ENCODE measurements at places on chromosomes 3 and 15.

DNA sequence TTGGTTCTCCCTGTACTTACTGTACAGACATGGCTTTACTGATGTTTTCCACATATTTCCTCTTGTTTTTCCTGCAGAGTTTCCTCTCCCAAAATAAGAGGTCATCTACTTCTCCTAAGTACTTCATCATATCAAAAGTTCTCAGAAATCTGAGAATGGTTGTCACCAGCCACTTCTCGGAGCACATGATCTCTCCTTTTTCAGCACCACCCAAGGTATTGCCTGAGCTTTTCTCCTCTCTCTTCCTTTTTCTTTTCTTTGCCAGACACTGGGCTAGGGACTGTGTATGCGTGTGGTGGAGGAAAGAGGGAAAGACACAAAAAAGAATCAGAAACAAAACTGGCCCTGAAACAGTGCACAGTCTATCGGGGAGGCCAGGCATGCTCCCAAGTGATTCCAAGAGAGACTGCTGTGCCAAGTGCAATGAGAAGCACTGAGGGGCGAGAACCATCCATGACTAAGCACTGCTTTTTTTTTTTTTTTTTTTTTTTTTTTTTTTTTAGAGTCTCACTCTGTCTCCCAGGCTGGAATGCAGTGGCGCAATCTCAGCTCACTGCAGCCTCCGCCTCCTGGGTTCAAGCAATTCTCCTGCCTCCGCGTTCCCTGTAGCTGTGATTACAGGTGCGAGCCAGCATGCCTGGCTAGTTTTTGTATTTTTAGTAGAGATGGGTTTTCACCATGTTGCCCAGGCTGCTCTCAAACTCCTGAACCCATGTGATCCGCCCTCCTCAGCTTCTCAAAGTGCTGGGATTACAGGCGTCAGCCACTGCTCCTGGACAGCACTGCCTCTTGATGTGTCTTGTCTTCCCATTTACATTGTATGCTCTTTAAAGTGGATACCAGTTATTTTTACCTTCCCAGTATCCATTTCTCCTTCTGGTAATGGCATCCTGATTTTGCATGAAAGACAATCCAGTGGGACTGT is 194.0 kb upstream of the FEZF2 start:
- DNase-seq: peak; percentile 61

DNA sequence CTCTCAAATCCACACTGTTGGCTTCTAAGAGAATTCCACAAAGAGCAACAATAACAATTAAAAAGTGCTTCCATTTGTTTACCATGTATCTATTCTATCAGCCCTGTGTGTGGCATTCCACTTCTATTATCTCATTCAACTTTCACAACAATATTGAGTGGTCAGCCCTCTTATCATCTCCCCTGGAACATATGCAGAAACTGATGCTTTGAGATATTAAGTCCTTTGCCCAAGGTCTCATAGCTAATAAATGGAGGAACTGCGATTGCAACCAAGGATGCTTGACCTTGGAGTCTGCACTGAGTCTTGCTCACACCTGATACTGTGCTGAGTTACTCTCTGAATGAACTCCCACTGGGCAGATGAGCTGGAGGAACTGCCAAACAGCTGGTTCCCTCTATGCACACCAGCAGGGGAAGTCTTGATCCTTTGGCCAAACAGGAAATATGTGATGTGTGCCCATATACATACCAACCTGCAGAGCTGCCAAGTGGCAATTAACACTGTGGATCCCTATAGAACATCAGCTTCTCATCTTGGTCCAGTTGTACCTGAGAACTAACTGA is 144.7 kb upstream of the WNT5A start:
- no peak for DNase-seq

GRCh38 chr3:113717308-113717707 is 20.9 kb upstream of the USF3 start:
- no peak for DNase-seq

DNA sequence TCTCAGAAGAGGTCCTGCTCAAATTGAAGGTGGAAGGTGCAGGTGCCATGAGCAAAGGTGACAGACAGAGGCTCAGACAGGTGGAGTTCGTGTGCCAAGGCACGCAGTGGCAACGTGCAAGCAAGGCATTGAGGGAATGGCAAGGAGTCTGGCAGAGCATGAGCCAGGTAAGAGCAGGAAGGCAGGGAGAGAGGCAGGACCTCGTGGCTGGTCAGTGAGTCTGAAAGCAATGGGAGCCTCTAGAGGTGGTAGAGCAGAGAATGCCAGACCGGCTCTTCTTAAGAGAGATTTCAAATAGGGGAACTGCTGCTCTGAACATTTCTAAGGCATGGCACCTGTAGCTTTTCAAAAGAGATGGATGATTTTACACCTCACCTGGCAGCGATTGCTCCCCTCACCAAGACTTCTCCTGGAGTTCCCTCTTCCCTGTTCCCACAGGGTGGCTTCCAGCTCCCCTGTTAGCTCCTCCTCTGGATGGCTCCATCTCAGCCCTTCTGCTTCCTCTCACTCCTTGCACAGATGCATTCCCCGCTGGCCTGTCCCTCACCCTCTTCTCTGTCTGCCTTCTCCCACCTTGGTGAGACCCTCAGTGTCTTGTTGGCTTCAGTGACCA is 2.7 kb downstream of the MYO5C start:
- DNase-seq: no peak

- DNase-seq: no peak
These were observed 79.4 kb downstream of the KLF15 start for GRCh38 chr3:126277629-126278378.

- no peak for DNase-seq
These were observed 15.7 kb upstream of the ARID3B start for GRCh38 chr15:74525309-74525708.

GRCh38 chr3:172746475-172746874 is 4.1 kb upstream of the ECT2 start:
- DNase-seq: peak; percentile 18

- no peak for DNase-seq
These were observed 80.3 kb downstream of the TMEM266 start for GRCh38 chr15:76140074-76140464.

DNA sequence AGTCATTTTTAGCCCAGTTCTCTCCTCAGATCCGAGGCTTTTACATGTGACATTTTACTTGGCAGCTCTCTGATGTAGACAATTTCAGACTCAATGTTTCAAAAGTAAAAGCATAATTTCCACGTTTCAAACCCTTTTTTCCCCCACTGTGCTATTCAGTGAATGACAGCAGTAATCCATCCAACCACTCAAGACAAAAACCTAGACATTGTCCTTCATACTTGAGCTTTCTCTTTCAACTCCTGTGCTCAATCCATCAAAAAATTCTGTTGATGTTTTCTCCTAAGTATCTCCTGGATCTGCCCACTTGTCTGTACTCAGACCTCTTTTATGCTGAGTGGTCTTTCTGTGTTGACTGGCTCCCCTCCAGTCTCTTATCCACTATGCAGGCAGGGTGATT is 214.7 kb downstream of the CHL1 start:
- DNase-seq: no peak

DNA sequence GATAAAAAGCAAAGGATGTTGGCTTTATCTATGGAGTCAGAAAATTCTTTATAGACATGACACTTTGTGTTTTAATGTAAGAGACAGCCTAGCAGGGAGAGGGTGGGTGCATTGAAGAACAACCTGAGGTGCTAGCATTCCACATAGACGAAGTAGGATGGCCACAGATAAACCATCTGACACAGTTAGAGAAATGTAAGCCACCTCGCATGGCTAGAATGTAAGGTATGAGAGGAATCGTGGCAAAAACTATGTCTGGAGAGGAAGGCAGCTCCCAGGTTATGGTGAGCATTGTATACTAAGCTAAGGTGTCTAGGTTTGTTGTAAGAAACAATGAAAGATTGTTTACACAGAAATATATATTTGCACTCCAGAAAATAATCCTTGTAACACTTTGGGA is 194.0 kb upstream of the SLITRK3 start:
- DNase-seq: no peak
